ENCODE measurements at places on chromosomes 4 and X. TPM values are rescaled to one million over a fixed set of nuclear protein-coding genes. Genes with fewer than 3 reads are reported as not detected.

GRCh38 chrX:18436017-18436416 is 10.6 kb downstream of the CDKL5 start:
- DNase-seq = no peak

- DNase-seq = no peak
These were observed 554.8 kb upstream of the TENM3 start for GRCh38 chr4:181688432-181688831.

GRCh38 chr4:68175562-68176155 is 46.0 kb upstream of the TMPRSS11F start:
- DNase-seq = peak; percentile 60

GRCh38 chrX:39782276-39782675 is 315.5 kb downstream of the BCOR start:
- DNase-seq = no peak

DNA sequence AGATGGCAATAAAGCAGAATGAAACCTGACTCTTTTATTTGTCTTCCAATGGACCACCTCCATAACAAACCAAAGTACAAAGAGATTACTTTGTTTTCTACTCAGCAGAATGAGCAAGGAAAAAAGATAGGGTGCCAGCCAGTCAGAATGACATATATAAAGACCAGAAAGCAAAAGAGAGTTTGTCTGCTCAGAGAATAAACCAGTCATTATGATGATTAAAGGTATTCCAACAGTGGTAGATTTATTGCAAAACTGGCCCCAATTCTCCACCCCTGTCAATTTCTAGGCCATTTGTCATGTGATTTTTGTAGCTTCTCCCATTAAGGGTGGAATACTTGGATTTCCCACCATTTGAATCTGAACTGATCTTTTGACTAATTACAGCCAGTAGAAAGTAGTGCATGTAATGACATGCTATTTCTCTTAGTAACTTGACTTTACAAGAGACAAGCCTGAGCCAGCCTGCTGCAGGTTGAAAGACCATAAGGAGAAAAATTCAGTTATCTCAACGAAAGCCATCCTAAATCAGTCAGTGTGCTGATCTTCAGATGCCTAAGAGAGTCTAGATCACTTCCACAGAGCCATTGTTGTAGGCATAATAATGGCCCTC is 203.1 kb downstream of the EPHA5 start:
- no peak for DNase-seq

CT45A10 gene
- total RNA-seq = not detected

SEC24B gene
- total RNA-seq = 32.9 TPM

DNA sequence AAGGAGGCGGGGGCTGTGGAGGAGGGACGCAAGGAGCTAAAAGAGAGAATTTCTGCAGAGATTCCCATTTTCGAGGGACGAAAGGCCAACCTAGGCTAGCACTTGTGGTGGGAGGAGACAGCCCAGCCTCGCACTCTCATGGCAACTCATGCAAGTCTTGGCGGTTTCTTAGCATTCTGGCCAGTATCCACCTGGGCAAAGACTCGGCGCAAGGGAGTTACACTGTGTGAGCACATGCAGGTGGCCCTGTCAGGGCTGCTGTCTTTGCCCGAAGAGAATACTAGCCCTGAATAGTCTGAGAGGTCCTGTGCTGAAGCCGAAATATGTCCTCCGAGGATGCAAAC is 15.5 kb downstream of the MCF2 start:
- DNase-seq = no peak

- DNase-seq = no peak
These were observed 16.5 kb downstream of the FGFRL1 start for GRCh38 chr4:1027915-1028238.

DNA sequence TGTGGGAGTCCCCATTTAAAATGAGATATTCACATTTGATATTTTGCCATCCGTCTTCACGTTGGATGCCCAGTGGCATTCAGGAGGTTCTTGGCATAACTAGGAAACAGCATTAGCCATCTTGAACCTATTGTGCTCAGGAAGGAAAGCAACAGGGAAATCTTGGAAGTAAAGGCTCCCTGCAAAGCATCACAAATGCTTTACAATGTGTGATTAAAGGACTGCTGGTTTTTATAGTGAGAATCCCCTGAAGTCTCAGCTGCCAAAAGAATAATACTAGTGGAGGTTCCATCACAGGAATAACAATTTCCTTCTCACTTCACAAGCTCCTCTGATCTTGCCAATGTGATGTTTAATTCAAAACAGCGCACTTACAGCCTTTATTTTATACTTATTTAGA is 49.7 kb upstream of the NPNT start:
- DNase-seq = no peak

DNA sequence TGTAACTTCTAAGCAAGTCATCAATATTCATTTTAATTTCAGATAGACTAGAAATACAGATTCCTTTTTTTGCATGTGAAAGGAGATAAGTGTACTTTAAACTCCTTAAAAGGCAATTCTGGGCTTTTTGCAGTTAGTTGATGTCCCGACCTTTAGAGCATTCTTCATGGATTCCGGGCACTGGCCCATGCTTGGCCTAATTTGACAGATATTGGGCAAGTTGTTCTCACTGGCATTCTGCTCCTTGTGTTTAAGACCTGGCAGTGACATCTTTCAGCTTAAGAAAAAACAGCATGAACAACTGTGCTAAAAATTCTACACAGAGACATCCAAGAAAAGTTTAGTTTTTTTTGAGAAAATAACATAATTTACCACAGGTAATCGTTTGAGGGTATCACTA is 1037.2 kb downstream of the PCDH18 start:
- no peak for DNase-seq

- DNase-seq = peak; percentile 44
These were observed 18.9 kb downstream of the CNGA2 start for GRCh38 chrX:151753313-151754046.

GRCh38 chr4:52076731-52077130 is 25.6 kb downstream of the SPATA18 start:
- no peak for DNase-seq

- no peak for DNase-seq
These were observed at the start of gene EDA2R for GRCh38 chrX:66638591-66639500. Gene EDA2R (minus strand): TSS chrX:66639078. CDS start chrX:66616020, 23,058 bp downstream.

DNA sequence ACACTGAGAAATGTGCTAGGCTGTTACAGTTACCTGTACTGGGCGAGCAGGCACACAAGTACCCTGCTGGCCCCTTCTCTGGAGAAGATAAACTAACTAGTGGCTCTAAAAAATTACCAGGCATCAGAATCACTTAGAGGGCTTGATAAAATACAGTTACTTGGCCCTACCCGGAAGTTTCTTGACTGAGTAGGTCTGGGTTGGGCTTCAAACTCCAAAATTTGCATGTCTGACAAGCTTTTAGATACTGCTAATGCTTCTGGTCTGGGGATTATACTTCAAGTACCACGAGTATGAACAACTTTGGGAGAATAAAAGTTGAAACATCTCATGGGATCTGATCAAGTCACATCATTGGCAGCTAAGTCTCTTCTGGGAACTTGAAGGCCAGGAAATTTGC is 30.8 kb downstream of the CEP135 start:
- no peak for DNase-seq

INTU gene
- 50.6 TPM for total RNA-seq

DNA sequence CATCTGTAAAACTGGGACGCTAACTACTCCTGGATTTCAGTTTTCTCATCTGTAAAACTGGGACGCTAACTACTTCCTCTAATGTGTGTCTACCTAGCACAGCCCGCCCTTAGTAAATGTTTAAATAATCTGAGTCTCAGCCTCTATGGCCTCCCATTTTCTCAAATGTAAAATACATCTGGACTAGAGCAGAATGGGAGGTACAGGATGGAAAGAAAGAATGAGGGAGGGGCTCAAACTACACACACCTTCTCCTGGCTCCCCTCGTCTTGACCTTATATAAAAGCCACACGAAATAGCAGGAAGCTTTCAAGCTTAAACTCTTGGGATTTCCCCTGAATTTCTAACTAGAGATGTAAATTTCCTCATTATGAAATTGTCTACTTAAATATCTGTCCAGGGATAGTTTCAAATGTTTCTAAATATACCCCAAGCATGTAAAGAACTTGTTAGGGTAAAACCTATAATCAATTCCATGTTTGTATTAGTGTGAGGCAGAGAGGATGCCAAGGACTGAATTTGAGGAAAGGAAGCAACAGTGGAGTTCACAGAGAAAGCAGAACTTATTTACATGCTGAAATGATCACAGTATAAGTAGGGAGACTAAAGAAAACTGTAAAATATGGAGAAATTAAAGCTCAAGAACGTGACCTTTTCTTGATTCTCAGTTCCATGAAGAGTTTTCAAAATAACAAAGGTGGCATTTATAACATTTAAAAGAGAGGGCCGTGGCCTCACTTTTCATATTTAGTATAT is 220.0 kb downstream of the NWD2 start:
- DNase-seq = no peak

CXorf49 gene
- total RNA-seq = not detected

DNA sequence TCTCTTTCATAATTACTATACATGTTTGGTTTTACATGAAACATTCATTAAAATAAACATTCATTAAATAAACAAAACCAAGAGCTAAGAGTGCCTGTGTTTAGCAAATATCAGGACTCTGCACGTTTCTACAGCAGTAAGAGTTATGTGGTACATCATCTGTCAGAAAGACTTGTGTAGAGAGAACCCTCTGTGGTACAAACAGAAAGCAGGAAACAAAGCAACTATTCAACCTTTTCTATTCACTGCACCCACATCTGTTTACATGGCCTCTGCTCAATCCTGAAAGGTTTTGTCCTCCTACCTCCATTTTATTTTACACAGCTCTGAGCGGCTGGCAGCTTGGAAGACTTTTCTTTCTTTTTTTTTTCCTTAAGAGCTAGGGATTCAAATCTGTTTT is 90.7 kb upstream of the PCDH18 start:
- no peak for DNase-seq

C1QTNF7 gene
- total RNA-seq = 1.5 TPM

SCML2 gene
- total RNA-seq = 8.7 TPM

All from cerebellum (tissue), 4 donors.